ENCODE measurements at places on chromosomes 6 and 20.

- DNase-seq: no peak
Measured at GRCh38 chr20:45821947-45822346, 5.2 kb downstream of the TNNC2 start.

DNA sequence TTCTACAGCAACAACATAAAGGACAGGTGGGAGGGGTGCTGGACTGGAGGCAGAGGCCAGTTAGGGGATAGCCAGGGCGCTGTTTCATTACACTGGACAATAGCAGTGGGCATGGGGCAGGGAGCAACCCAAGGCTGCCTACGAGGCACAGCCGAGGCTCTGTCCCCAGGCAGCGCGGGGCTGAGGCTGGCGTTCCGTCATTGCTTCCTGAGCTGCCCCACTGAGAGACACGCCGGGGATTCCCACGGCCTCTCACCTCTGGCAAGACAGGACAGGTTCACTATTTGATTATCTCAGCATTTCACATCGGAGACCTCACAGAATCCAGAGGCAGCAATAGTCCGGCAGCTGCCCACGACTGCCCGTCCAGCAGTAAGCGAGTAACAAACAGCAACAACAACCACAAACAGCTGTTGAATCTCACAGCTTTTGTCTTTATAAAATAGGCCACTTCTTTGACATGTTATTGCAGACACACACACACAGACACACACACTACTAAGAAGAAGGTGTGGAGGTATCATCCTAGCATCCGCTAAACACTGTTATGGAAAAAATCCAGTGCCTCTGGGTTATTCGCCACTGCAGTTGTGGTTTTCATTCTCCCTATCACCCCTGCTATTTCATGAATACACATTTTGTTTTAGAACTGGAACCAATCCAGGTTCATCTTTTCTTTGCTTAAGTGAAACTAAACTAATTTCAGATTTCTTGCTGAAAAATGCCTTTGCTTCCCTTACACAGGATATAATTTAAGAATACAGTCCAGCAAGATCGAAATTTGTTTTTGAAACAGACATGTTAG, 19.5 kb downstream of the KIF25 start:
- no peak for DNase-seq

DNA sequence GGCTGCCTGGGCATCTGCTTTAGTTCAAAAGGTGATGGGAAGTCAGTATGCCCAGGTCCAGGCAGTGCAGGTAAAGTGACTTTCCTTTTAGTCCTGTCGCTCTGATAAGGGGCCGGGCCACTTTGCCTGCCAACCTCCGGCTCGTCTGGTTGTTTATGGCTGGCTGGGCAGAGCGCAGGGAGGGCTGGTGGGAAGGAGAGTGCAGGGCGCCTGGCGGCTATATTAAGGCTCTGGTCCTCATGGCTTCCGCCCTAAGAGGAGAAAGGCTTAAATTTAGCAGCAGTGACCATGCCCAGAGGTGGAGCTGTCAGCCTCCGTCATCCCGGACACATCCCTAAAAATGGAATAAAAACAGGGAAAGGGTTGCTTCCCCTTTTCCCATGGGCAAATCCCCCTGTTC, 14.6 kb downstream of the GATA5 start:
- no peak for DNase-seq

DNA sequence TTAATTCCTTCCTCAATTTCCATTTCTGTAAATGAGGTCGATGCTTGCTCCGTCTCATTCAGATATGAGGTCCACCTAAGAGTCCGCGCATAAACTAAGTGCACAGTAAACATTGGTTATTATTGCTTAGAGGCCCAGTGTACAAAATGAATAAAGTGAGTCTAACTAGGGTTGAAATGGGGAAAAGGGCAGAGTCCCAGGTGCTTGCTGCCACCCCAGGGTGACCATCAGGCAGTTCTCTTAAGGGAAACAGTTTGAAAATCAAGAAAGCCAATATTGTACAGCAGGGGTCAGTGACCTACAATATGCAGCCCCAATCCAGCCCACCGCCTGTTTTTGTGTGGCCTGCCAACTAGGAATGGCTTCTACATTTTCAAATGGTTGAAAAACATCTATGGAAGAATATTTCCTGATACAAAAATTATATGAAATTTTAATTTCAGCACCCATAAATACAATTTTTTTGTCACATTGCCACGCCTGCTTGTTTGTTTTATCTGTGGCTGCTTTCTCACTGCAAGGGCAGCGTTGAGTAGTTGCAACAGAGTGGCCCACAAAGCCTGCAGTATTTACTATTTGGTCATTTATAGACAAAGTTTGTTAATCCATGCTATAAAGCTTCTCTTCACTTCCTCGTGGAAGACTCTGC, 43.3 kb downstream of the SLC13A3 start:
- no peak for DNase-seq

DNA sequence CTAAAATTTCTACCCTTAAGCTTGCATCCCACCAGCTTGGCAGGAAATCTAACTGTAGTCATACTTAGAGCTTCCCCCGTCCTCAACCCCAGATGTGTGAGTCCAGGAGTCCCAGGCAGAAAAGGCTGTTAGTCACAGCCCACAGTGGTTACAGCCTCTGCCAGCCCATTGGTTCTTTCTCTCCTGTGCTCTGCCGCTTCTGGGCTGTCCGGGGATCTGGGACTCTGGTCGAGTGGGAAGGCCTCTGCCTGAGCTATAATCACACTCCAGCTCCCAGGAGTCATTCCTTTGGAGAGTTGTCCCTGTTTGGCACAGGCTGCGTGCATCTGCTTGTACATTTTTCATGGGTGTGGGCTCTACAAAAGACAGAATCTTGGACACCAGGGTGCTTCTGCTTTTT, 45.6 kb upstream of the FYN start:
- no peak for DNase-seq

DNA sequence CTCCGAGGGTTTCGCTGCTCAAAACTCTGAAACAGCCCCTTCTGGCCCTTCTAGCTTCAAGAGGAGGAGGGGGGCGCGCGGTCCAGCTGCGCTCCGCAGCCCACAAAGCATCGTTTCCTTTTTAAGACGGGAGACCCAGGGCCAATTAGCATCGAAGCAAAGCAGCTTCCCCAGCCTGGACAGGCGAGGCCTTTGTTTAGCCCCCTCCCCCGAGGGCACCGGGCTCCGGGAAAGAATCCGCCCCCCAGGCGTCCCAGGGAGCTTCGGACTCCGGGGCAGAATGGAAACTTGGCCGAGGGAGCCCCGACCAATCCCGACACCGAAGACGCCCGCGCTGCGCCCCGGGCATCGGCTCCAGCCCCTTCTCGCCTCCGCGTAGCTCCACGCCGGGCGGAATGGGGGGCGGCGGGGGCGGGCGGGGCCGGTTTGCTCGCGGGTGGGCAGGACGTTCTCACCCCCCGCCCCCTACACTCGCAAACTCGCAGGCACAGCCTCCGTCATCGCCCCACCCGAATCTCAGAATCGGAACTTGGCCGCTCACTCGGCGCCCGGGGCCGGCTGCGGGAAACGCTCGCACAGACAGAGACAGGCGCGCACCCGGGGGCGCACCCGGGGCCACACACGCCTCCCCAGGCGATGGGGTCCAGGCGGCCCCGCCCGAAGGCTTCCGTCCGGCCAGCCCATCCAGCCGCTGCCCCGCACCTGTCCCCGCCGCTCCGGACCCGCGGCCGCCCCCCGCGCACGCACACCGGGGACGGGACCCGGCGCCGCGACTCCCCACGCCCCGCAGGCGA, 628 bp downstream of the NKAIN4 start:
- DNase-seq: no peak

- no peak for DNase-seq
Measured at GRCh38 chr20:44481719-44482416, 6.2 kb downstream of the TTPAL start.

DNA sequence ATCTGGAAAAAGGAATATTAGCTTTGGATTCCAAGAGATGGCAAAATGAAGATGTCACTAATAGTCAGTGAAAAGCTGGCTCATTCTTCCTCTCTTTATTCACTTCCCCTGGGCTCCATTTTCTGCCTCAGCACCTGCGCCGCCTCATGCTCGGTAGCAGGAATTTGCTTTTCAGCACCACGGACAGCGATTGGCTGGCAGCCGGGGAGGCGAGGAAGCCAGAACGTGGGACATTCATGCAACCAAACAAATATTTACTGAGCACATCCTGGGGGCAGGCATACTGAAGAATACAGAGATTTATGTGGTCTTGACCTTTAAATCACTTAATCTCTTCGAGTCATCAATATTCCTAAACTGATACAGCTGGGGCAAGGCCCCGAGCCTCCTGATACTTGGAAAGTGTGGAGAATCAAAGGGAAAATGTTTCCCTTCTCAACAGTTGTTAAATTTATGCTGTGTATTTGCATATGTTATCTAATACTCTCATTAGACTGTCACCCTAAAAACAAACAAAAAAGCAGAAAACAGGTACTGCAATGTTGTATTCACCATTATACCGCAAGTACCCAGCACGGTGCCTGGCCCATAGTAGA, 12.1 kb upstream of the PDYN start:
- DNase-seq: peak; percentile 50

DNA sequence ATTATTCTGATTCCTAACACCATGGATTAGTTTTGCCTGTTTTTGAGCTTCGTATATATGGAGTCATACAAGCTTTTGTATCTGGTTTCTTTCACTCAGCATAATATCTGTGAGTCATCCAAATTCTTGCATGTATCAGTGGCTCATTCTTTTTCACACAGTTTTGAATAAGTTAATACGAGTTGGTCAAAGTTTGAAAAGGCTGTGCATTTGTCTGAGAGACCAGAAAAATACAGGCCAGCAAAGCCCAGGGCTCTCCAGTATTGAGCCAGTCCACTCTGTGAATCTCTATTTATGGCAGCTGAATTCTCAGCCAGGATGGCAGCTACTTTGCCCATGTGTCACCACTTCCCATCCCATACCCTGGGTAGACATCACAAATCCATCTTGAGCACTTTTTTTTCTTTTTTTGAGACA, 7.2 kb upstream of the CHMP4B start:
- DNase-seq: no peak

DNA sequence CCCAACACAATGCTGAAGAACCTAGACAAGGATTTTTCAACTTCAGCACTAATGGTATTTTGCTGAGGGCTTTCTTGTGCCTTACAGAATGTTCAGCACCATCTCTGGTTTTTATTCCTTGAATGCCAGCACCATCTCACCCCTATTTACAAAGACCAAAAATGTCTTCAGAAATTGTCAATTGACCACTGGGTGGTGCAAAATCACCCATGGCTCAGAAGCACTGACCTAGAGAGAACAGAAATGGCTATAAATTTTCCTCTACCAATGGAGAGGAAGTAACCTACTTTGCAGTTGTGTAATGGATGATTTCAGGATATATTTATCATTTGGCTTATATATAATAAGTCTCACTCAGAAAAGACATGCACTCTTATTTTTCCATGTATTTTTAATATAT, 431.0 kb upstream of the IRAK1BP1 start:
- DNase-seq: no peak

- DNase-seq: peak; percentile 62
Measured at GRCh38 chr20:34215711-34216381, 25.4 kb upstream of the ASIP start.

- DNase-seq: no peak
Measured at GRCh38 chr6:71967436-71967835, 81.1 kb downstream of the RIMS1 start.

DNA sequence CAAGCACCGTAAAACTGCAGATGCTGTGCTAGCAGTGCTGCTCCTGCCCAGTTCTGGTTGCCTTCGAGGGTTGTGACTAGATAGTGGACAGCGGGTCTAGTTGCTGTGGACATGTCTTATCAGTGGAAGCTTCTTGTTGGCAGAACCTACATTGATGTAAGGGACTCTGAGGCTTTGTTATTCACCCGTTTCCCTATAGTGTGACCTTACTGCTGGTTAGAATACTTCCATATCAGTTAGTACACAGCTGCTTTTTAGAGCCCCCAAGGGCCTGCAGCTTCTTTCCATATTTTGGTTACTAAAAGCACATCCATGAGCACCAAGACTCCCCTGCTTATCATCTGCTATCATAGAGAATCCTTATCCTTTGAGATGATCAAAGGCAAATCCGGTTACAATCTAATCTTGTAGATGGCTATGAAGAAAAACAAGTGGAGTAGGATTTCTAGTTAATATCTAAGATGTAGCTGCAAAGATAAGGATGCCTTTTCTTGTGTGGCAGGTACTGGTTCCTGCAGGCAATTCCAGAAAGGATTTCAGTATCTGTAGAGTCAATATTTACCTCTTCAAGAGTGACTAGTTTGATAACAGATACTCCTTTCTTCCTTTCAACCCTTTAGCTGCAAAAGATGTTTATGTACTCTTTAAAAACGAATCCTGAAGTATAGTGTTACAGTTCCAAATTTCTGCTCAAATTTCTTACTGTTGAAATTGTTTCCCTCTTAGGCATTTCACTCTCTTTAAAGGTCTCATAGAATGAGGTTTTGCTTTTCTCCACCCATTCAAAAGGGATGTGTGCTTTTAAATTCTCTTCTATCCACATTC, 163.6 kb downstream of the JARID2 start:
- no peak for DNase-seq

DNA sequence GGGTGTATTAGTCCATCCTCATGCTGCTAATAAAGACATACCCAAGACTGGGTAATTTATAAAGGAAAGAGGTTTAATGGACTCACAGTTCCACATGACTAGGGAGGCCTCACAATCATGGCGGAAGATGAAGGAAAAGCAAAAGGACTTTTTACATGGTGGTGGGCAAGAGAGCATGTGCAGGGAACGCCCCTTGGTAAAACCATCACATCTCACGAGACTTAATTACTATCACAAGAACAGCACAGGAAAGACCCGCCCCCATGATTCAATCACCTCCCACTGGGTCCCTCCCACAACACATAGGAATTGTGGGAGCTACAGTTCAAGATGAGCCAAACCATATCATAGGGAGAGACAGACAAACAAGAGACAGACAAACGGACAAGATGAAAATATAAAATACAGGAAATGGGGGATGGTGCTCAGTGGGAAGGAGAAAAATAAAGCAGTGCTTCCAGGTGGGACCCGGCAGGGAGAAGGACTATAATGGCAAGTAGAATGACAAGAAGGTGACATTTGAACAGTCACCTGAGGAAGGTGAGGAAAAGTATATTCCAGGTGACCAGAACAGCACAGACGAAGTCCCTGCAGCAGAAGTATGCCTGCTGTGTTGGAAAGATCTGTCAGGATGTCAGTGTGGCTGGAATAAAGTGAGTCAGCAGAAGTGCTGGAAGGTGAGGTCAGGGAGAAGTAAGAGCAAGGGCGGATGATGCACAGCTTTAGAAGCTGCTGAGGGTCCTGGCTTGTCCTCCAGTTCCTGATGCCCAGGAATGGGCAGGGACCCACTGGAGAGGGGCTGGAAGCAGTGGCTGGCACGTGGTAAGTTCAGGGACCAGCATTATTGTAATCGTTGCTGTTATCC, 61.1 kb downstream of the SLC2A10 start:
- DNase-seq: no peak

- DNase-seq: no peak
Measured at GRCh38 chr6:157030755-157031154, 253.6 kb downstream of the ARID1B start.

DNA sequence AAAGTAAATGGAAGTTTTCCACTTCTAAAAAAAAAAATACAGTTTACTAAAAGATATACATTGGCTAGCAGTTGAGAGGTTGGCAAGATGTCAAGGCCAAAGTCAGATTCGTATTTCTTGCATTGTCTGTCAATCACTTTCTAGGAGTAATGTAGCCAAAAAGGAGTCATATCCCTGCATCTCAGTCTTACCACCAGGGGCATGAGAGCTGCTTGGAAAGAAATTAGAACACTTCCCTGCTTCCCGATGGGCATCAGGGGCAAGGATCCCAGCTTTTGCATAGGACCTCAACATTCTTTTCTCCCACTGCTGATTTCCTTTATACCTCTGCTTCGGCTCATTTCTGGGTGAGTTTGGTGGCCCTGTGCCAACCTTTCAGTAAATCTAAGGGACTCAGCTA, 581.0 kb upstream of the MAP3K7 start:
- no peak for DNase-seq

GRCh38 chr6:166957087-166957804, 896 bp upstream of the RNASET2 start:
- peak; percentile 52 for DNase-seq

GRCh38 chr6:75275067-75275466, 9.5 kb downstream of the TMEM30A start:
- DNase-seq: no peak

Measured in stimulated activated CD4-positive, alpha-beta T cell treated with anti-CD3 and anti-CD28 coated beads, Interleukin-1b, Interleukin-23, amount 100 ng/mL, for 48 hours (primary cell).